Stomach (tissue), 19 donors: ENCODE measurements at places on chromosomes 2 and 18. TPM values are rescaled to one million over a fixed set of nuclear protein-coding genes. Genes with fewer than 3 reads are reported as not detected.

Gene CDK15
- 24.1 TPM for total RNA-seq

GRCh38 chr18:48186131-48186766 is 222.9 kb downstream of the ZBTB7C start:
- H3K27me3 ChIP-seq = no peaks in the 10 kb centered on the region
- H3K27ac ChIP-seq = no peak overlapping the region
- peaks cover 11% of the 10 kb centered on the region for H3K4me1 ChIP-seq
- H3K36me3 ChIP-seq = no peaks in the 10 kb centered on the region

Gene B3GNT7
- 33.8 TPM for total RNA-seq

DNA sequence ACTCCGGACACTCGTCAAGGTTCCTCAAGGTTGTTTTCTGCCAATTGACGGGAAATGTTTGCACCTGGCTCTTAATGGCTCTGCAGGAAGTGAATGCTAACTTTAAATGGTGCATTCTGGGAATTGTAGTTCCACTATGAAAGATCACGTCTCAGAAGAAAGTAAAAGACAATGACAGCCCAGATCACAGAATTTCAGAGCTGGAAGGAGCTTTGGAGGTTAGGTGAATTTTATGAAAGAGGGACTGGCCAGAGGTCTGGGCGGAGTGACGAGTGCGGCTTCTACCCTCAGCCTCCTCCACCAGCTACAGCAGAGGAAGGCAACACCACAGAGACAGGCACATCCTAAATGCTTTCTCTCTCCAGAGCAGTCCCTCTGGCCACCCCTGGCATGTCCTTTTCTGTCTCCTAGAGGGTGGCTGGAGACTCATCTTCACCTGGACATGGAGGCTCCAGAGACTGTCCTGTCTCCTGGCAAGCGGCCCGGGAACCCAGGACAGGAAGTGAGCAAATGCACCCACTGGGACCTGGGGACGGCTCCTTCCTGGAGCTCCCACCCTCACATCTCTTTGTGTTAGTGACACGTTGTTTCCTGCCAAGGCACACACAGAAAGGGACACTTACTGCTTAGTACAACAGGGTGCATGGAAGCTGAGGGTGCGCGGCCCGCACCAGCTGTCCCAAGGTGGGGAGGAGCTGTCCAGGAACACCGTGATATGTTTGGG is 19.4 kb downstream of the THAP4 start:
- peak overlapping the region; percentile 36 for H3K4me3 ChIP-seq
- peaks cover 30% of the 10 kb centered on the region for H3K4me1 ChIP-seq
- DNase-seq = no peak
- peaks cover 9% of the 10 kb centered on the region for H3K36me3 ChIP-seq
- H3K27me3 ChIP-seq = no peaks in the 10 kb centered on the region
- H3K27ac ChIP-seq = peak overlapping the region; percentile 35

Gene RAMP1
- total RNA-seq = 0.87 TPM

- H3K27ac ChIP-seq = no peak overlapping the region
- H3K4me1 ChIP-seq = peaks cover 11% of the 10 kb centered on the region
- H3K27me3 ChIP-seq = no peaks in the 10 kb centered on the region
- DNase-seq = no peak
Measured at GRCh38 chr18:78647018-78647417, 332.6 kb upstream of the SALL3 start.

GRCh38 chr2:128435576-128436478 is 117.2 kb upstream of the HS6ST1 start:
- peaks cover 7% of the 10 kb centered on the region for H3K27me3 ChIP-seq
- no peak overlapping the region for H3K27ac ChIP-seq
- H3K36me3 ChIP-seq = no peaks in the 10 kb centered on the region
- peak; percentile 23 for DNase-seq
- H3K4me3 ChIP-seq = no peak overlapping the region

Gene ST8SIA5
- 0.18 TPM for total RNA-seq

DNA sequence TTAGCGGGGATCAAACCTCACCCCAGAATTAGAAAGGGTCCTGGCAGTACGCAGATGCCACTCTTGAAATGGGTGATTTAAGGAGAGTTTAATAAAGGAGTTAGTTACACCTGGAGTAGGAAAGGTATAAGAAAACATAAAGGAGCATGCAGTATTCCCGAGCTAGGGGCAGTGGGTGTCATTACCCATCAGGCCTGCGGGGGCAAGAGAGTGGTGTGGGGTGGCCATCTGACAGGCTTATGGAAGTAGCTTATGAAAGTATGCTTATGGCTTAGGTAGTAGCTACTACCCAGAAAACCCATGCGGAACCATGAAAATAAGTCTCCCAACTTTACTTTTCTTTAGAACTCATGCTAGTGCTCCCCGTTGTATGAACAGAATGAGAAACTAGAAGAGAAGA is 568.9 kb upstream of the ACVR2A start:
- H3K27ac ChIP-seq = no peak overlapping the region
- H3K27me3 ChIP-seq = no peaks in the 10 kb centered on the region
- no peak for DNase-seq
- H3K36me3 ChIP-seq = no peaks in the 10 kb centered on the region
- H3K4me3 ChIP-seq = no peak overlapping the region

DNA sequence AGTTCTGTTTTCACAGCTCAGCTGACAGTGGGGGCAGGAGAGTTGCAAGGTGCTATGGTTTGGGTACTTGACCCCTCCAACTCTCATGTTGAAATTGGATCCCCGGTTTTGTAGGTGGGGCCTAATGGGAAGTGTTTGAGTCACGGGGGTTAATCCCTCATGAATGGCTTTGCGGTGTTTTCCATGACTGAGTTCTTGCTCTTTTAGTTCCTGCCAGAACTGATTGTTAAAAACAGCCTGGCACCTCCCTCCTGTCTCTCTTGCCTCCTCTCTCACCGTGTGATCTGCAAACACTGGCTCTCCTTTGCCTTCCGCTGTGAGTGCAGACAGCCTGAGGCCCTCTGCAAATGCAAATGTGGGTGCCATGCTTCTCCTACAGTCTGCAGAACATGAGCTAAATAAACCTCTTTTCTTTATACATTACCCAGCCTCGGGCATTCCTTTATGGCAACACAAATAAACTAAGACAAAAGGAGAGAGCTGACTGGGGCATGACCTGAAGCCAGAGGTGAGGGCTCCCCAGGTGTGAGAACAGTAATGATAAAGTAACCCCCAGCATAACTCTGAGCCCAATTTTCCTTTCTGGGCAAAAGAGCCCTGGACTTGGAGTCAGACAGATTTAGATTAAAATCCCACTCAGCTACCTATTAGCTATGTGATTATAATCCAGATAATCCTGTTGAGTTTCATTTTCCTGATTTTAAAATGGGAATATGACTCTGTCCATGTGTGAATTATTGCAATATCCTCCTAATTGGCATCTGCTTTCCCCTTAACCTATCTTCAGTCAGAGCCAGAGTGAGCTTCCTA is 64.9 kb upstream of the CAPN13 start:
- no peaks in the 10 kb centered on the region for H3K27me3 ChIP-seq
- H3K4me1 ChIP-seq = no peaks in the 10 kb centered on the region
- DNase-seq = no peak
- H3K27ac ChIP-seq = no peak overlapping the region
